ENCODE measurements at places on chromosomes 3 and 15. TPM values are rescaled to one million over a fixed set of nuclear protein-coding genes. Genes with fewer than 3 reads are reported as not detected.
A peak's percentile ranks its signal among the peaks of the same experiment; 100 is the strongest.

GRCh38 chr3:19725000-19725399, 209.0 kb downstream of the EFHB start:
- H3K27me3 ChIP-seq = no peaks in the 10 kb centered on the region
- no peaks in the 10 kb centered on the region for H3K4me1 ChIP-seq
- H3K27ac ChIP-seq = no peak overlapping the region
- H3K4me3 ChIP-seq = no peak overlapping the region
- no peak for DNase-seq
- no peaks in the 10 kb centered on the region for H3K36me3 ChIP-seq

Gene ZNF660
- total RNA-seq = 5.3 TPM

Gene CORO2B
- 7.9 TPM for total RNA-seq

- H3K36me3 ChIP-seq = no peaks in the 10 kb centered on the region
- H3K27ac ChIP-seq = no peak overlapping the region
Observed at GRCh38 chr3:195003006-195003892, 267.7 kb downstream of the XXYLT1 start.

Gene PRICKLE2
- 22.9 TPM for total RNA-seq

Gene TP63
- 1.1 TPM for total RNA-seq

DNA sequence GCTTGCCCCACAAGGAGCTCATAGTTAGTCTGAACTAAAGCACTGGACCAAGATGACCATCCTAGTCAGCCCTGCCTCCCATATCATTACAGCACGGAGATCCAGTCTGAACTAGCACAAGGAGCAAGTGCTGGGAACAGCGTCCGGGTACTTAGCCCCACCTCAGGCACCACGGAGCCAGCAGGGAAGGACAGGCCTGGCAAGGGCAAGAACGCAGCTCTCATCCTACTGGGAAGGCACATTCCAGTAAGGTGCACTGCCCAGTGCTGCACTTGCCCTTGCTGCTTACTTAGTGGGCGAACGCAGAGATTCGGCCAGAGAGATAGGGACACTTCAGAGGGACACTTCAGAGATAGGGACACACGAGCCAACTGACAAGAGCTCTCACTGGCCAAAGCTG, 27.6 kb downstream of the SEC61A1 start:
- no peak for DNase-seq
- H3K4me1 ChIP-seq = peaks cover 30% of the 10 kb centered on the region
- H3K27ac ChIP-seq = no peak overlapping the region
- no peak overlapping the region for H3K4me3 ChIP-seq

Gene FAM227B
- 11.7 TPM for total RNA-seq

Gene NAALADL2
- total RNA-seq = 20.2 TPM

Gene MAGI1
- total RNA-seq = 42.8 TPM

Gene ZNF619
- total RNA-seq = 9.0 TPM

DNA sequence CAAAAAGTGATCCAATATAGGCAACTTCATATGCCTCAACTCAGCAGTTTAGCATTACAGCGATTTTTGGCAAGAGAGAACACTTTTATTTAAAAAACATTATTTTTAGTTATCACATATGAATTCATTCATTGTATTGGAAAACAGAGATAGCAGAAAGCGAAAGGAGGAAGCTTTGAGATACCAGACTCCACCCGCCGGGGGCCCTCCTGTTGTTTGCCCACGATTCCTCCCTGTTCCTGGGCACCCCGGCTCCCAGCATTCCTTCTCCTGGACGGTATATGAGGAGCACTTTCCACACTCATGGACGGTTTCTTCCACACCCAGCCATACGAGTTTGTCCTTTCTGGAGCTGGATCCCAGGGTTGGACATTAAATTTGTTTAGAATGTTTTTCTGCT, 18.2 kb downstream of the APBA2 start:
- H3K27me3 ChIP-seq = no peaks in the 10 kb centered on the region
- H3K4me1 ChIP-seq = no peaks in the 10 kb centered on the region
- no peak overlapping the region for H3K27ac ChIP-seq
- no peaks in the 10 kb centered on the region for H3K36me3 ChIP-seq

DNA sequence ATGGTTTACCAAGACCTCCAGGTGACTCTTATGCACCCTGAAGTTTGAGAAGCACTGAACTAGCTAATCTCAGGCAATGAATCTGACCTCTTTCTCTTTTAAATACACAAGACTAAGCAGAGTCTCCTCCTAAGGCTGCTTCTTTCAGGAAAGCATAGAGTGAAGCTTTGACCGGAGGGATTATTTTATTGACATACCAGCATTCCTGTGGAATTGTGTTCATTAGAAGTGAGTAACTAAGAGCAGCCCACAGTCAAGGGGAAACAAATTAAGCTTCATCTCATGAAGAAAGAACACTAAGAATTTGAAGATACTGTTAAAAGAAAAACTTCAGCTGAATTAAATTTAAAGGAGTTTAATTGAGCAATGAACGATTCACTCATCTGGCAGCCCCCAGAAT, 963.5 kb downstream of the NTRK3 start:
- no peaks in the 10 kb centered on the region for H3K4me1 ChIP-seq
- no peaks in the 10 kb centered on the region for H3K27me3 ChIP-seq
- H3K27ac ChIP-seq = no peak overlapping the region
- H3K36me3 ChIP-seq = no peaks in the 10 kb centered on the region
- no peak overlapping the region for H3K4me3 ChIP-seq
- DNase-seq = no peak

Gene TIMP4
- total RNA-seq = 7.6 TPM

Gene FBXL22
- total RNA-seq = 4.7 TPM

- no peaks in the 10 kb centered on the region for H3K36me3 ChIP-seq
- H3K27me3 ChIP-seq = no peaks in the 10 kb centered on the region
- DNase-seq = no peak
Observed at GRCh38 chr3:157174290-157174648, 14.3 kb upstream of the CCNL1 start.

DNA sequence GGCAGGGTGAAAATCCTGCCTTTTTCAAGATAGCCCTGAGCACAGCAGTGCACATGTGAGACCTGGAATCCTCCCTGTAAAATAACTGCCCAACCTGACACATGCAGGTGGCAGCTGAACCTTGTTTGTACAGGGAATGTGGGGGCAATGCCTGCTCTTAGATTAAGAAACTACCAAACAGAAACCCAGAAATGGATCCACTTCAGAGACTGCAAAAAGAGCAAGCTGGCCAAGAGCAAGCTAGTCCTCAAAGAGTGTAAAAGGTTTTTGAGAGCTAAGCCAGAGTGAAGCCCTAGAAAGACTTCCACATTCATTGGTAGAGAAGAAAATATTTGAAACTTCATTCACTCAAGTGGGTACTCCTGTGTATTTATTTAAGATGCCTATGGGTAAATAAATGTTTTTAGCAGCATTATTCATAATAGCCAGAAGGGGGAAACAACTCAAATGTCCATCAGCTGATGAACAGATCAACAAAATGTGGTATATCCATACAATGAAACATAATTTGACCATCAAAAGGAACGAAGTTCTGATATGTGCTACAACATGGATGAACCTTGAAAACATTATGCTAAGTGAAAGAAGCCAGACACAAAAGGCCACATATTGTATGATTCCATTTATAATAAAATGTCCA, 96.0 kb upstream of the TSC22D2 start:
- no peaks in the 10 kb centered on the region for H3K27me3 ChIP-seq
- no peak overlapping the region for H3K27ac ChIP-seq
- no peak overlapping the region for H3K4me3 ChIP-seq
- no peaks in the 10 kb centered on the region for H3K36me3 ChIP-seq
- H3K4me1 ChIP-seq = no peaks in the 10 kb centered on the region

- H3K4me3 ChIP-seq = no peak overlapping the region
- no peak for DNase-seq
- no peaks in the 10 kb centered on the region for H3K27me3 ChIP-seq
- H3K36me3 ChIP-seq = no peaks in the 10 kb centered on the region
Observed at GRCh38 chr3:36786921-36787890, 22.9 kb upstream of the DCLK3 start.

Gene SCAANT1
- total RNA-seq = not detected

Gene TMEM108
- 0.91 TPM for total RNA-seq

Gene CLSTN2
- total RNA-seq = 12.0 TPM

Gene BFSP2
- 0.41 TPM for total RNA-seq

DNA sequence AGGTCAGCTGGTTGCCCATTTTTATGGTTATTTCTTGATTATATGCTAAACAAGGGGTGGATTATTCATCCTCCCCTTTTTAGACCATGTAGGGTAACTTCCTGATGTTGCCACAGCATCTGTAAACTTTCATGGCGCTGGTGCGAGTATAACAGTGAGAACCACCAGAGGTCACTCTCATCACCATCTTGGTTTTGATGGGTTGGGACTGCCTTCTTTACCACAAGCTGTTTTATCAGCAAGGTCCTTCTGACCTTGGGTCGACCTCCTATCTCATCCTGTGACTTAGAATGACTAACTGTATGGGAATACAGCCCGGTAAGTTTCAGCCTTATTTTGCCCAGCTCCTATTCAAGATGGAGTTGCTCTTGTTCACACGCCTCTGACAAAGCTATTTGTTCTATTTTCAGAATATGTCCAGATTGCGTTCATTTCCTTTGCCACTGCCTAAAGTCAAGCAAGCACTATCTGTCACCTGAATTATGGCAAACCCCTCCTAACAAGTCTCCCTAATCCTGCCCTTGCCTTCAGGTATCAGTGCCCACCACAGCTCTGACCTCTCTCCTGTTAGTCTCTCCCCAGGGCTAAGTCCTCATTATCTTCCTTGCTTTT, 308.5 kb downstream of the ROBO2 start:
- H3K36me3 ChIP-seq = no peaks in the 10 kb centered on the region
- no peak overlapping the region for H3K27ac ChIP-seq
- no peaks in the 10 kb centered on the region for H3K4me1 ChIP-seq
- H3K27me3 ChIP-seq = no peaks in the 10 kb centered on the region
- no peak overlapping the region for H3K4me3 ChIP-seq
- DNase-seq = no peak

GRCh38 chr3:10665592-10665991, 150.4 kb upstream of the SLC6A11 start:
- no peak overlapping the region for H3K4me3 ChIP-seq
- no peak for DNase-seq
- no peak overlapping the region for H3K27ac ChIP-seq
- no peaks in the 10 kb centered on the region for H3K27me3 ChIP-seq

Gene CPNE9
- total RNA-seq = 0.16 TPM

DNA sequence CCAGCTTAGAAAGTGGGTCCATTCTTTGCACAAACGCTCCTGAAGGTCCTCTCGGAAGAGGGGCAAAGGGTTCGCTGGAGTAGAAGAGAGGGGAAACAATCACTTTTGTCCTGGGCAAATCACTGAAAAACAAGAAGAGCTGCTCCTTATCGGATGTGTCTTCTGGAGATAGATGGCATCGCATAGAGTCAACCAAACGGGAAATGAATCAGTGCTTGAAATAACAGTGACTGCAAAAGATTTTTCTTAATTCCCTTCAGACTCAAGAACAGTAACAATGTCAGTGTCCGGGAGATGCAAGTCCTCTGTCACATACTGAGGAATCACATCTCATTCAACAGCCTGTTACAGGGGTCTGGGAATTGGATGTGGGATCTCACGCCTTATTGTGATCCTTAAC, 78.8 kb upstream of the PCSK6 start:
- no peak overlapping the region for H3K4me3 ChIP-seq
- no peaks in the 10 kb centered on the region for H3K36me3 ChIP-seq
- DNase-seq = no peak
- H3K27ac ChIP-seq = no peak overlapping the region

GRCh38 chr3:73100741-73101559, 39.5 kb downstream of the EBLN2 start:
- H3K4me3 ChIP-seq = no peak overlapping the region
- DNase-seq = peak; percentile 95
- H3K27me3 ChIP-seq = no peaks in the 10 kb centered on the region
- no peak overlapping the region for H3K27ac ChIP-seq
- no peaks in the 10 kb centered on the region for H3K4me1 ChIP-seq
- H3K36me3 ChIP-seq = no peaks in the 10 kb centered on the region

DNA sequence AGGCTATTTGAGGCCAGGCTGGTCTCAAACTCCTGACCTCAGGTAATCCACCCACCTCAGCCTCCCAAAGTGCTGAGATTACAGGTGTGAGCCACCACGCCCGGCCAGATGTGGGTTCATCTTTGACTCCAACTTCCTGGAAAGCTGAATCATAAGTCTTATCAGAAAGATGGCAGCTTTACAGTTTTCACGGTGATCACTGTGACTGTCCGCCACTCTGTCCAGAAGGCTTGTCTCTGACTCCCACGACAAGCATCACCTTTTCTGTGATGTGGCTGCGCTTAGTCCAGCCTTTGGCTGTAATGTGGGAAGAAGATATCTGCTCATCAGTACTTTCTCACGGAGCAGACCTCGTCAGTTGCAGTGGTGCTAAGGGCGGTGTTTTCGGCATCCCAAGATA, 527.7 kb downstream of the GABRG3 start:
- H3K36me3 ChIP-seq = no peaks in the 10 kb centered on the region
- no peak overlapping the region for H3K4me3 ChIP-seq
- H3K4me1 ChIP-seq = no peaks in the 10 kb centered on the region
- no peaks in the 10 kb centered on the region for H3K27me3 ChIP-seq
- DNase-seq = no peak

DNA sequence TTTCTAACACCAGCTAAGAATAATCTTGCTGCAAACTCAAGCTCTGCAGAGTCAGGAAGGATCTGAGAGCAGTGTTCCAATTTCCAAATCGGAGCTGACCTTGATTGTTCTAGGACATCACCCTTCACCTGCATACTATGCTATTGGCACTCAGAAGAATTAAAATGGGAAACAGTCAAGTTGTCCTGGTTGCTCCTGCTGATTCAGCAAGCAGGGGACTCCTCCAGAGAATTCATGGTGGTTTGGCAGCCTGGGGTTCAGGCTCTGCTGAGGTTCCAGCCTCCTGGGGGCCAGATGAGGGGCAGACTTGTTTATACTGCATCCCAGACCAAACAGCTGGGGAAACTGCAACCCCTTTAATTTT, 213.7 kb upstream of the ADAMTS9 start:
- no peaks in the 10 kb centered on the region for H3K4me1 ChIP-seq
- no peak overlapping the region for H3K4me3 ChIP-seq
- H3K36me3 ChIP-seq = no peaks in the 10 kb centered on the region
- DNase-seq = no peak
- no peaks in the 10 kb centered on the region for H3K27me3 ChIP-seq

Gene TBC1D5
- 77.7 TPM for total RNA-seq
